ENCODE measurements at places on chromosomes 2 and 18.
A peak's percentile ranks its signal among the peaks of the same experiment; 100 is the strongest.

- no peak for DNase-seq
Observed at GRCh38 chr2:70472221-70472890, 81.3 kb downstream of the TGFA start.

DNA sequence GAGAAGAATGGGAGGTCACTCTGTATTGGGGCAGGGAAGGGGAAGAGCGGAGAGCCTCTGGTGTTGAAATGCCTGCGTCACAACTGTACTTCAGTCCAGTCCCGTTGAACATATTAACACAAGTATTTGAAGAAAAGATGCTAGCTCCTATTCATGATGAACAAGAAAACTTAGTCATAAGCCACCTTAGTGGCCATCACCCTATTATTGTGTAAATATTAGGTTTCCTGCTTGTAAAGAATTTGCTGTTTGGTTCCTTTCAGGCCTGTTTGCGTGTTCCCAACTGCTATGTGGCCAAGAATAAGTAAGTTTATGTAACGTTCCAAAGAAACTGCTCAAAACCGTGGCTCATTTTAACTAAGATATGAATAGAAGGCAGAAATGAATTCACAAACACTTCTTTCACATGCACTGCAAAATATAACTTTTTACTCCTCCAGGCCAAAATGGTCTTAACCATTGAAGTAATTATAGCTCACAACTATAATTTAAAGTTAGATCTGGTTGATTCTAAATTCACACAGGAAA is 204.3 kb downstream of the ZNF385B start:
- DNase-seq, result no peak

- DNase-seq, result no peak
Observed at GRCh38 chr2:216571909-216572513, 61.2 kb upstream of the IGFBP2 start.

DNA sequence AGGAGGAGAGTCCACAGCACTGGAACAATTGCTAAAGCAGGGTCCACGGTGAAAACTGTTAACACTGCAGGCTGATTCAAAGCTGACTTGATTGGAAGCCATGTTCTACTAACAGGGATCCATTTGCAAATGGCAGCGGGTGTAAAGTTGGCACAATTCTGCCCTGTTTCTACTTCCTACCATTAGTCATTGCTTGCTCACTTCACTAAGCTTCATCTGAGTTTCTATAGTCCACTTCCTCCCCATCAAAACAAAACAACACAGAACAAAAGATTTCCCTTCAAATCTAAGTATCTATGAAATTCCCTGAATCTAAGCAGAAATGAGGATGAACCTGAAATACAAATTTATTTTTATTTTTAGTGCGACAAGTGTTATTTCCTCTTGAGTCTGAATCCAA is 187.4 kb upstream of the SOX11 start:
- no peak for DNase-seq

DNA sequence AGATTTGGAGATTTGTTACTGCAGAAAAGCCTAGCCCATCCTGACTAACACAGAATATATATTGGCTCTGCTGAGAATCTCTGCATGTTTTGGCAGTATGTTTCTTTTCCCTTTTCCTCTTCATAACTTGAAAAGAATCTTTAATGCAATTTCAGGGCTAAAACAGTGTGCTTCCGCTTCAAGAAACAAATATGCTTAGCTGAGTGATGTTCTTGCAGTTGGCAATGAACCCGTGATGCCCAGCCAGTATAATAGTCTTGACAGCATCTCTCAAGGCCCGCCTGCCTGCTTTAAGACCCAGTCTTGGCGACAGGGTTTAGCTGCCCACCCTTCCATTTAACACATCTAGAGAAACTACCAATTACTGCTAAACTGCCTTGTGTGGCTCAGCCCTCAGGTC is 184.5 kb downstream of the INO80D start:
- no peak for DNase-seq

DNA sequence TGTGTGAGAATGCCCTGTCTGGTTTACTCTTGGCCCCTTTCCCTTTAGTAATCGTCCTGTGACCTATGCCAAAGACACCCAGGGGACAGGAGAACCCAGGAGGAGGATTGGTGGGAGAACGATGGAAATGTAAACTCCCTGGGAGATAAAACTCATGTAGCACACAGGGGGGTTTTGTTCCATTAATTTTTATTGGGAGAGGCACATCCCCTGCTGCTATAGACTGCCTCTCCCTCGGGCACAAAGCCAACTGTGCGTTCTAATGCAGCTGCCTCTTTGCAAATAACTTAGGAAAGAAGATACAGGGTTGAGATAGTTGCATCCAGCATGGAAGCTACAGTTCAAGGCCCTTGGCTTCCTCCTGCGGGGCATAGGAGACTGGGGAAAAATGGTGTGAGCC is 489.6 kb downstream of the SLC4A3 start:
- no peak for DNase-seq

- no peak for DNase-seq
Observed at GRCh38 chr2:117933884-117934354, 80.0 kb downstream of the CCDC93 start.

GRCh38 chr2:197857476-197858107 is 53.2 kb downstream of the PLCL1 start:
- no peak for DNase-seq

GRCh38 chr2:46435353-46435752 is 44.0 kb upstream of the TMEM247 start:
- DNase-seq, result no peak

DNA sequence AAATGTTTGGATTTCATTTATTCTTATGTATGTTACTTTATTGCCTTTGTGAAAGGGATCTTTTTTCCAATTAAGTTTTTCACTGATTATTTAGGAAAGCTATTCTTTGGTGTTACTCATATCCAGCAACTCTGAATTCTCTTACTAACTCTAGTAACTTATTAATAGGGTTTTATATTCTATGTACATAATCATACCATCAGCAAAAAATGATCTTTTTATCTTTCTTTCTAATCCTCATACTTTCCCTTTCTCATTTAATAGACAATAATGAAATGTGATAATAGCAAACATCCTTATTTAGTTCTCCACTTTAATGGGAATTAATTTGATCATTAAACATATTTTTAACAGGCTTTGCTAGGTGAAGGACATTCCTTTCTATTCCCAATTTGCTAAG is 12.3 kb upstream of the CDKL4 start:
- no peak for DNase-seq

GRCh38 chr2:53504507-53504906 is 263.1 kb upstream of the CHAC2 start:
- DNase-seq, result no peak

DNA sequence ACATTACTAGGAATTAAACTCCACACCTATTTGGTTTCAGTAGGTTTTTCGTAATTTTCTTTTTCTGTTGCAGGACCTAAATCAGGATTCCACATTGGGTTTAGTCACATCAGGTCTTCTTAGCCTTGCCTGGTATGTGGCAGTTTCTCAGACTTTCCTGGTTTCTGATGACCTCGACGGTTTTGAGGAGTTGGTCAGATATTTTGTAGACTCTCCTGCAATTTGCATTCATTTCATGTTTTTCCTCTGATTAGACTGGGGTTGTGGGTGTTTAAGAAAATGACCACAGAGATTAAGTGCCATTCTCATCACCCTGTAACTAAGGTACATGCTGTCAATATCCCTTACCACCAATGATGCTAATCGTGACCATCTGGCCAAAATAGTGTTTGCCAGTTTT is 97.3 kb upstream of the ST6GAL2 start:
- DNase-seq, result no peak

- DNase-seq, result no peak
Observed at GRCh38 chr2:63122921-63123320, 72.3 kb downstream of the OTX1 start.

- no peak for DNase-seq
Observed at GRCh38 chr18:79784071-79784913, 13.4 kb upstream of the KCNG2 start.

DNA sequence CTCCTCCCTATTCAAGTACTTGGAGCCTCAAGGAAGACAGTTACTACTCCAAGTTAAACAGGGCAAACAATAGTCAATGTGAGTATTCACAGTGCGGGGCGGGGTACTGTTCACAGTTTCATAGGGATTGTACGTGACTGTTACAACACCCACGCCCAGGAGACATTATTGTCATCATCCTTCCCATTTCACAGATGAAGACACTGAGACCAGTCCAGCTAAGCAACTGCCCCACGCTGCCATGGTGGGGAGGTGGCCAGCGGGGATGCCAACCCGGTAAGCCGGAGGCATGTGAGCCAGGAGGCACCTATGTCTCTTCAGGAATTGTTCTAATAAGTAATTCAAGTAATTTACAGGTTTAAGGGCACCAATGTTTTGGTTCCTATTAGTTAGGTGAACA is 982 bp downstream of the HJURP start:
- DNase-seq, result no peak

DNA sequence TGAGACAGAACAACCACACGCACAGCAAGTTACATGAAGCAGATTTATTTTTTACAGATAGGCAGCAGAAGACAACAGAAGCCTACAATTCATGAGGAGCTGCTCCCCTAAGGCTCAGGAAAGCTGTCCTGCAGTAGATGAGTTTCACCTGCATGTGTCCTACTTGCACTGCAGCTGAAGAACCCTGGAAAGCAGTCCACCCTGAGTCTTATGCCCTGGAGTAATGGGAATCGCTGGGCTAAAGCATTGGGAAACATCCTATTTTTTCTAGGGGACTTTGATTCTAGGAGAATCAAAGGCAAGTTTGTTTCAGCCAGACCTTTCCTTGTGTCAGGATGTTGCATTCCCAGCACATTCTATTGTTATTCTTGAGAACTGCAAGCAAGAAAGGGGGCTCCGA is 304.8 kb downstream of the LRATD1 start:
- DNase-seq, result no peak

DNA sequence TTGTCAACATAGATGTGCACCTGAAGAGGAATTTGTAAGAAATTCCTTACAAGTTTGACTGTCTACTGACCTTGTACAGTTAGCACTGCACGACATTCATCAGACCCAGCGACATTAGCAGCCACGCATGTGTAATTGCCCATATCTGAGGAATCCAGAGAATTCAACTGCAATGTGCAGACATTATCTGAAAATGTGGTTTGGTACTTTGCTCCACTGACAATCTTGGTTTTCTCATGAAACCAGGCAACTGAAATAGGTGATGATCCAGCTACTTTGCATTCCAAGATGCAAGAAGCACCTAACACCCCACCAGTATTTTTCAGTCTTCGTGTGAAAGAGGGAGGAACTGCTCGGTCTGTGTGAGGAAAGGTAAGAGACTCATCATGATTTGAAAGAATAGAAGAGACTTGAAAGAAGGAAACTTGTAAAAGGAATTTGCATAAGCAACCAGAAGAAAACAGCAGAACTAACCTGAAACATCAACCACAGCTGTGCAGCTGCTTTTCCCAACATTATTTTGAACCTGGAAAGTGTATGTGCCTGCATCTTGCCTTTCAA is 83.4 kb downstream of the TTN start:
- no peak for DNase-seq

GRCh38 chr18:50356036-50356945 is 18.6 kb upstream of the SKA1 start:
- DNase-seq, result peak; percentile 68

GRCh38 chr2:157393348-157393747 is 50.5 kb downstream of the CYTIP start:
- no peak for DNase-seq

DNA sequence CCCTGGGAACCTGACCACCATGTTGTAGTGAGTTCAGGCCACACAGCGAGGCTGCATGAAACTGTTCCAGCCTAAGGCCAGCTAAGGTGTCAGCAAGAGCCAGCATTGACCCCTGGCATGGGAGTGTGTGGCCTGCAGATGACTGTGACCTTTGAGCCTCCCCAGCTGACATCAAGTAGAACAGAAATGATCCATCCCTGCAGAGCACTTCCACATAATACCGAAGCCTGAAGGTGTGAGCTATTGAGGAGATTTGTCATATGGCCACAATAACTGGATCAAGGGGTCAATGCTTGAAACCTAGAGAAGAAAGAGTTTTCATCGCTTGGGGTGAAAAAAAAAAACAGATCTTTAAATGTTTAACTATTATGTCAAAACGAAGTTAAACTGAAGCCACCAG is 207.3 kb upstream of the SOX11 start:
- no peak for DNase-seq

GRCh38 chr2:8488001-8488738 is 193.7 kb upstream of the ID2 start:
- peak; percentile 22 for DNase-seq

- peak; percentile 38 for DNase-seq
Observed at GRCh38 chr2:55103046-55103445, 52.8 kb upstream of the RTN4 start.

GRCh38 chr18:10661317-10661716 is 135.5 kb downstream of the NAPG start:
- peak; percentile 84 for DNase-seq

DNA sequence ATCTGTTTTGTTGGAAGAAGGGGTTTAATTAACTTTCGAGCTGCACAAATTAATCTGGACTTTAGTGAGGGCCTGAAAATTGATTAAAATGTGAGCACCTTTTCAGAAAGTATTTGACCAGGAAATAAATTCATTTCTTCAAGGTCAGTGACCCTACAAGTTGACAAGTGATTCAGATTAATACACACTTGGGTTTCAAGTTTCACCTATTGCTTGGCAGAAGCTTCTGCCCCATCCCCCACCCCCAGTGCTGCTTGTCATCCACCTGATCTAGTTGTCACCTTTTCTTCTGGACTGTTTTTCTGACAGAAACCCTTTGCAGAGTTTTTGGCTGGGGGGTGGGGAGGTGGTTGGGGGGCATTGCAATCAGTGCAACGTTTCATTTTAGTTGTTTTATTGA is 46.2 kb downstream of the RPRM start:
- DNase-seq, result no peak

DNA sequence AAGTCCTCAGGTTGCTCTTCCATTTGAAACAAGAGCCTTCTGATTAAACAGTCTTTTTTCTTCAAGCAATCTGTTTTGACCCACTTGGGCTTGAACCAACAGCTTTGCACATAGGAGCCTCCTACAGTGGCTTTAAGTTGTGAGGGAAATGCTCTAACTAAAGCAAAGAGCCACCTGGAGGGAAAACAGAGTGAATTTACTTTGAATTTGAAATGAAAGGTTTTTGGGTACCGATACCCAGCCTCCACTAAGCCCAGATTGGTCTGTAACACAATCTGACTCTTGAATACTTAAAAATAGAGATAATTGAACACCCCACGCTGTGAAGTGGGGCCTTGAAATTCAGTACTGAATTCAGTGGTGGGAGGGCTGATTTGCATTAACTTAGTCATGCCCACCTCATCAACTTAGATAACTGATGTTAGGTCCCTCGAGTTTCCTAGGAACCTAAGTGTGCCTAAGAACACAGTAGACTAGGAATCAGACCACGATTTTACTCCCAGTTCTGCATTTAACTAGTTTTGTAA is 56.3 kb upstream of the ACVR1C start:
- no peak for DNase-seq

DNA sequence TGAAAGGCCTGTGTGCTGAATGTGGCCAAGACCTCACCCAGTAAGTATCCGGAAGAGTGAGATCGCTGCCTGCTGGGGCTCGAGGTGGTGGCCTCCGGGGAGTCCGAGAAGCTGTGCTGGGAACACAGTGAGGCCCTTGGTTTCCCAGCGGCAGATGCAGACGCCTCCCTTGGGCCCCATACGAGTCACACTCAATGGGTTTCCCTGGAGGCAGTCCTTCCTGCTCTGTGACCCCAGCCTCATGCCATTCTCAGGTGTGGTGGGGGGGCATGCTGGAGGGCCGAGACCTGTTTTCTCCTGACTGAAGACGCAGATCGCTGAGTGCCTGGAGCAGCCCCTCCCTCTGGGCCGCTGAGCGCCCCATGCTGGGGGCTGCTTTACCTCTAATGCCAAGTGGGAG is 15.7 kb downstream of the CTDP1 start:
- DNase-seq, result no peak
